ENCODE measurements at places on chromosomes 13 and 19.

DNA sequence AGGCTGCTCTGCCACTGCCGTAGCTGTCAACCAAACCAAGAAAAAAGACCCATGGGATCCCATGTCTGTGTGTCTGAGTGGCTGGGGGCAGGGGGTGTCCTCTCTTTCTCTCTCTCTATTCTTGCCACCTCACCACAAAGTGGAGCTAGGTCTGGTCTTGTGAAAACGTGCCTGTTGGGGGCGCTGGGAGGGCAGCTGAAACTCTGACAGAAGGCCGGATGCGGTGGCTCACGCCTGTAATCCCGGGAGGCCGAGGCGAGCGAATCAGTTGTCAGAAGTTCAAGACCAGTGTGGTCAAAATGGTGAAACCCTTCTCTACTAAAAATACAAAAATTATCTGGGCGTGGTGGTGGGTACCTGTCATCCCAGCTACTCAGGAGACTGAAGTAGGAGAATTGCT is 29.2 kb downstream of the ZNF146 start:
- DNase-seq, result no peak

GRCh38 chr13:76503766-76504165 is 382.4 kb downstream of the KCTD12 start:
- no peak for DNase-seq

DNA sequence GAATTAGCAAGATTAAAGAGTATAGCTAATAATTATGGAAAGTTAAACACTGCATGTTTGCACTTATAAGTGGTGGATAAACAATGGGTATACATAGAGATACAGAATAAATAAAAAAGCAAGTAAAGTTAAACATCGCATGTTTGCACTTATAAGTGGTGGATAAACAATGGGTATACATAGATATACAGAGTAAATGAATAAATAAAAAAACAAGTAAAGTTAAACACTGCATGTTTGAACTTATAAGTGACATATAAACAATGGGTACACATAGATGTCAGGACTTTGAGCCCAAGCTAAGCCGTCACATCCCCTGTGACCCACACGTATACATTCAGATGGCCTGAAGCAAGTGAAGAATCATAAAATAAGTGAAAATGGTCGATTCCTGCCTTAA is 1533.3 kb upstream of the SPRY2 start:
- no peak for DNase-seq

- no peak for DNase-seq
Measured at GRCh38 chr19:1873524-1874473, 10.4 kb upstream of the KLF16 start.

GRCh38 chr19:6752256-6753177 is 13.0 kb downstream of the TRIP10 start:
- DNase-seq, result no peak

- no peak for DNase-seq
Measured at GRCh38 chr19:815079-815774, 6.5 kb downstream of the PLPPR3 start.

GRCh38 chr13:67643516-67644055 is 413.4 kb upstream of the PCDH9 start:
- DNase-seq, result no peak

GRCh38 chr19:33928458-33928950 is 131.8 kb downstream of the KCTD15 start:
- no peak for DNase-seq

GRCh38 chr19:15129856-15130585 is 22.8 kb downstream of the SYDE1 start:
- DNase-seq, result no peak

- DNase-seq, result no peak
Measured at GRCh38 chr19:42328854-42329253, 3.4 kb downstream of the MEGF8 start.

GRCh38 chr13:98915563-98915962 is 62.3 kb downstream of the DOCK9 start:
- no peak for DNase-seq

DNA sequence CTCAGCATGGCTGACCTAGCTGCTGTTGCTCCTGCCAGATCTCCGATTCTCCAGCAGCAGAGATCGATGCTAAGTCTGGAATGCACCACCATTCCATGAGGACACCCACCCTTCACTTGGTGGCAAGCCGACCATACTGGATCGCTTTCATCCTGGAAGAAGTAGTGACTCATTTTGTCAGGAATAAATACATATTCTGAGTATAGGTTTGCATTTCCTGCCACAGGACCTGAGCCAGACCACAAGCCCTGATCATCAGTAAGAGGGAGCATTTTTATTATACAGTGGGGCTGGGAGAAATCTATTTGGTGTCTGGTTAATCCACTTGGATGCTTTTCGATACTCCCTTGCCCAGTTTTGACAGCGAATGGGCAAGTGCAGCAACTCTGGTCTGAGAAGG is 10.9 kb upstream of the KCTD15 start:
- DNase-seq, result no peak

- no peak for DNase-seq
Measured at GRCh38 chr13:22120646-22121045, 449.8 kb downstream of the FGF9 start.

GRCh38 chr19:32647361-32647760 is 27.6 kb downstream of the ANKRD27 start:
- DNase-seq, result no peak
